Stimulated activated CD4-positive, alpha-beta T cell treated with anti-CD3 and anti-CD28 coated beads, Interleukin-15, amount 100 ng/mL, for 48 hours (primary cell): ENCODE measurements at places on chromosomes 4 and X.

DNA sequence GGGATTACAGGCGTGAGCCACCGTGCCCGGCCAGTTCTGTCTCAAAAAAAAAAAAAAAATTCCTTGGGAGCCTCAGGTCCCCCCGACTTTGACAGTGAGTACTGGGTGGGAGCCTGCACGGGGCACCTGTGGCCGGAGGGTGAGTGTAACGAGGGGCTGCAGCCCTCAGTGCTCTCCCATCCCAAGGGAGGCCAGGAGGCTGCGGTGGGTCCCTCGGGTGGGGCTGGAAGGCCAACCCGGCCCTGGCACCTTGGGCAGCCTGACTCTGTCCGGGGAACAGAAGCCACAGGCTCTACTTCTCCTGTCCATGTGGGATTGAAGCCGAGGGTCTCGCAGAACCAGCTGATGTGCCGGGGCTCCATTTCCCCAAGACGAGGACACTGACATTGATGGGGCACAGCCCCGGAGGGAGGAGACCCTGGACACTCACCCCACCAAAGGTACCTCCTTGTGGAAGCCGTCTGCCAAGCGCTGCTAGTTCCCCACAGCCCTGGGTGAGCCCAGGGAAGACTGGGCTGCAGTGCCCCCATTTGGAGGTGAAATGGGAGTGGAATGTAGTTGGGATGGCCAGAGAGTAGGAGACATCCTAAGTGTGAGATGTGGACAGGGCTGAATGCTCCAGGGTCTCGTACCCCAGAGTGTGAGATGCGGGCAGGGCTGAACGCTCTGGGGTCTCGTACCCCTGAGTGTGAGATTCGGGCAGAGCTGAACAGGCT is 2.3 kb upstream of the SLC26A1 start:
- DNase-seq, result no peak

DNA sequence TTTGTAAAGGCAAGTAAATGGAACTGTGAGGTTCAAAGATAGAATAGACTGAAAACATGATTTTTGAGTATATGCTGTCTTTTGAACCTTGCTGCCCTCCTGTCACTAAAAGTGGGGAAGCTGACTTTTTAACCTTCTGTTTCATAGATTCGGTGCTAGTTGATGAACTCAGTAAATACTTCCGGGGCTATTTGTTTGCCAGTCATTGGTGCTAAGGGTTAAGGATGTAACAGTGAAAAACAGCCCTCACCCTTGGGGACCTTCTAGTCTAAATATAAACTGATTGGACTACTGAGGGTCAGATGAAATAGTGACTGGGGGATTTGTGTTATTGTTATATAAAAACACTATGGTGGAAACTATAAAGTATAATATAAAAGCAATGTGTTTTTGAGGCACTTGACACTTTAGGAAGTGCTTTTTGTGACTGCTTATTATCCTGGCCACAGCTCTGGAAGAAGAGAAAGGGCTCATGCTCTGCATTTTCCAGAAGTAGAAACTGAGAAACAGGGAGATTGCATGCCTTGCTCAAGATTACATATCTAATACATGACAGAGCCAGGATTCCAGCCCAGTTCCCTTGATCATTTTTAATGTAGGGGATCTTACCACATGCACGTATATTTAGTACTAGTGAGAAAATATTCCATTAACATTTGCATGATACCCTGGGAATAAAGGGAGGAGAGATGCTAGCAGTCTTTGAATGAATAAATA is 3.9 kb downstream of the BST1 start:
- DNase-seq, result no peak

GRCh38 chrX:12930150-12930549 is 23.7 kb downstream of the TLR8 start:
- no peak for DNase-seq

- DNase-seq, result no peak
Measured at GRCh38 chrX:10753116-10753515, 132.7 kb upstream of the MID1 start.

GRCh38 chr4:102623622-102624021 is 122.5 kb downstream of the NFKB1 start:
- DNase-seq, result no peak

DNA sequence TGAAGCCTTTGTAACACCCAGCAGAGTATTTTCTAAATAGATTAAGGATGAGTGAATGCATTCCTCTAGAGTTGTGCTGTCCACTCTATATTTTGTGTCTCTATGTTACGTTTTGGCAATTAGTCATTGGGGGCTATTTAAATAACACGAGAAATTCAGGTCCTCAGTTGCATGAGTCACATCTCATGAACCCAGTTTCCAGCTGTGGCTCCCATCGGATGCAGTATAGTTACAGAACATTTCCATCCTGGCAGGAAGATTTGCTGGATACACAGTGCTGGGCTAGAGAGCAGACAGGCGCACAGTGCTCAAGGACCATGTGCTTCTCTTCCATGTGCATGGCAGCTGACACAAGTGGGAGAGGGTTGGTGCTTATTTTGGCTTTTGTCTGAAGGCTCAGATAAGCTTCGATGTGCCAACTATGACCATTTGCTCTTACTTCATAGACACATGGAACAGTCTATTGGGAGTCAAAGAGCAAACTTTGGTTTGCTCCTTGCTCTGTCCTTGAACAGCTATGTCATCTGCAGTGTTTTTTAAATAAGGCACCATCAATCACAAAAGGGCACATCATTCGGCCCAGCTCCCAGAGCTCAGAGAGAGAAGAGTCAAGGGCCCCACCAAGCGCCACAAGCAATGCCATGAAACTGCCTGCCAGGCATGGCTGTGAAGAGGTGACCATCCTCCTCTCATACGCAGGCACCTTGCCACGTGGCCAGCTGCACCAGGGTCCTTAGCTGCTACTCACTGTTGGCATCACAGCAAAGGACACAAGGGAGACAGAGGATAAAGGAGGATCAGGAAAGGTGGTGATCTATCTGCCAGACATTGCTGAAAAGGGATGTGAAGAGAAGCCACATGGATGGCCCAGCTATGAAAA is 8.1 kb upstream of the STS start:
- DNase-seq, result no peak

DNA sequence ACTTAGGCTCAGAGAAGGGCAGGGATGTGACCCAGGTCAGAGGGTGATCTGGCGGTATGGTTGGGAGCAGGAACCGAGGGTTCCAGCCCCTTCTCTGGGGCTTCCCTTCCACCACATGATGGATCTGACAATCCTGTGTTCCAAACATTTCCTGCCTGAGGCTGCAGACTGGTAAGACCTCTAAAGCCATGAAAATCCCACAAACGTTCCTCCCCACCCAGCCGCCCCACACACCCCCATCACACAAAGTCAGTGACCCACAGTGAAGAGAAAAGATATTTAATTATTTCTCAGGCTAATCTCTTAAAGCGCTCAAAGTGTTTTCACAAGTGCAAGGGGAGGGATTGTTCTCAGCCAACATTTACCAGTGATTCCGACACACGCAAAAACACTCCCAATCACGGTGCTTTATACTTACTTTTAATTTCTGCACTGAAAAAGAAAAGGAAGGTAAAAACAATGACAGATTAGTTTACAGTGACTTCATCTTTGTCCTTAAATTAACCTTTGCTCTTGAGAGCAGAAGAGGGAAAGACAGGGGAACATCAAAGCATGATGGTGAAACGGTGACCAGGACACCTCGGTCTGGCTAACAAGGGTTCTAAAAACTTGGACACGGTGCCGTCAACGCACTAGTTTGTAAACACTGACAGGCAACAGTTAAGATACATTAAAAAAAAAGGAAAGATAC is 42.4 kb downstream of the WDR1 start:
- no peak for DNase-seq

GRCh38 chr4:141004823-141005222 is 128.4 kb downstream of the RNF150 start:
- DNase-seq, result no peak

- DNase-seq, result no peak
Measured at GRCh38 chr4:8305851-8306471, 36.4 kb downstream of the HTRA3 start.
